ENCODE measurements at places on chromosomes 1 and 21.
A peak's percentile ranks its signal among the peaks of the same experiment; 100 is the strongest.

GRCh38 chr1:232911027-232911599 lies 39.3 kb upstream of the NTPCR start:
- no peak for DNase-seq

DNA sequence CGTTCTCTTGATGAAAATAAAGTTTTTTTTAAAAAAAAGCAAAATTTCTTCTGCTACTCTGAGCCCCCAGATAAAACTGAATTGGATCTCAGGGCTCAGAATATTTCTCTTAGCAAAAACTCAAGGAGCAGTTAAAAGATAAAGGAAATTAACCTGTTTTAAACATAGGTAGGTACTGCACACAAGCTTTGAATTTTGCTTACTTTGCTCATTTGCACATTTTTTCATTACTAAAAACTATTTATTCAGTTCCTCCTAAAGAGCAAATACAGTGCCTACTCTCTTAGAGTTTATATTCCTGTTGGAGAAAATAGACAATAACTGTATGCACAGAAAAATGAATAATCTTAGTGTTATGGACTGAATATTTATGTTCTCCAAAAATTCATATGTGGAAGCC lies 13.0 kb upstream of the TNFSF4 start:
- DNase-seq, result no peak

DNA sequence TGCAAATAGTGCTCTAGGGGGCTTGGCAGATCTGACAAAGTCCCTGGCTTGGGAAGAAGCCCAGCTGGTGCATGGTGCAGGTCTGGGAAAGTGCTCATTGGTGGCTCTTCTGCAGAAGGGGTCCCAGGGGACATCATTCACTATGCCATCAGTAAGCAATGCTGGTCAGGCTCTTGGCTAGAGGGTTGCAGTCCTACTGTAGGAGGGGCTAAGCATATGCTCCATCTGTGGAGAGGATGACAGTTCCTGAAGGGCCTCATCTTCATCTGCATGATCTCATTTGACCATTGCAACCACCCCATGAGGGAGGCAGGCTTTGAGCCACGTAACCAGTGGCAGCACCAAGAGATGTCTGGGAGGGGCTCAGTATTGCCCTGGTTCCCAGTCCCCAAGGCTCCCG lies 31.5 kb upstream of the VASH2 start:
- DNase-seq, result no peak

- no peak for DNase-seq
Observed at GRCh38 chr1:20575541-20576336, 13.2 kb upstream of the CDA start.

DNA sequence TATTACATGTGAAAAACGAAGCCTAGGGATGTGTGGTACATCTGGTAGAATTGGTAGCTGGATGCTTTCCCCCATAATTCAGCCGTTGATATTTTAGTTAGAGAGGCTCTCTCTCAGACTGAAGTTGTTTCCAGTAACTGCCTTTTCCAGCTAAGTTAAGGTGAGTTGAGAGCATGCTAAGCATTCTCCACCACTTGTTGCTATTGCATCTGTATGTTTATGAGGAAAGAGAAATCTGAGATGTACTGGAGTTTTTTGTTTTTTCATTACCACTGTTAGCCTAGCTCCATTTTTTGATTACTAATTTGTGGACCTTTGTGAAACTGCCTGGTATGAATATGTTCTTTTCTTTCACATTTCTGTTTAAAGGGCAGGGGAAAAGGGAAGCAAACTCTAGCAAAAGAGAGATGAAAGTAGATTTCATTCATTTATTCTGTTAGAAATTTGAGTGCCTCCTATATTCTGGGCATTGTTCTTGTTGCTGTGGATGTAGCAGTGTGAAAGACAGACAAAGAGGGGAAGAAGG lies 189.9 kb upstream of the CACYBP start:
- no peak for DNase-seq

GRCh38 chr1:28781305-28781704 lies 30.7 kb upstream of the OPRD1 start:
- DNase-seq, result no peak

- DNase-seq, result no peak
Observed at GRCh38 chr1:212669102-212669501, 30.5 kb downstream of the BATF3 start.

DNA sequence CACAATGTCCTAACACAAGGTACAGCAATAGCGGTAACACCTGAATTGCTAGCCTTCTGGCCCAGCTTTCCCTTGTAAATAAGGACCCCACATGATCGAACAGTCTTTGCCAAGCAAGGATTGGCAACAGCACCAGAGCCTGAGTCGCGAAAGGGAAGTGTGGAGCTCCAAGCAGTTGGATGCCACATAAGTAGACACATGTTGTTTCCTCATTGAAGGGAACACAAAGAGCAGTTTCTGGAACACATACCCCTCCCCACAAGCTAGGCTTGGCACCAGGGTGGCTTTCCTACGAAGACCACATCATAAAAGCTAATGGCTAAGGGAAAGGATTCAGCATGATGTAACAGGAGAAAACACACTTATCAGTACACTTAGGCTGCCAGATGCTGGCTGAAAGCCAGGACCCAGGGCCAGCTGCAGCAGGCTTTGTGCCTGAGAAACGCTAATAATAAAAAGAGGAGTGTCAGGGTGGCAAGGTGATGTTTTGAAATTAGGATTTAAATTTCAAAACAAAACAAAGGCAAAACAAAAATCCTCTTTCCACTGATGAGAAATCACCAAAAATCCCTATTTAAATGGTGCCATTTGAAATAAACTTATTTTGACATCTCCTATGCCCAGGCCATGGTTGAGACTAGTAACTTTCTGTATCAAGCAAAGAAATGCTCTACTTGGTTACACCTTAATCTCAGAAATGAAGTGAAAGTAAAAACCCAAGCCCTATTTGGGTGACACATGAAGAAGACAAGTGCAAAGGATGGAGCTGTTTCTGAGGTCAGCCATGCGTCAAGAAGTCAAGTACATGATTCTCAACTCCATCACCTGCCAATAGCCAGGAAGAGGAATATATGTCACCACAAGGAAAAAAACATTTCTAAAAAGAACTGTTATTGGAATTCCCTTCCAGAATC lies 11.9 kb upstream of the CPLANE2 start:
- no peak for DNase-seq

- DNase-seq, result no peak
Observed at GRCh38 chr1:22282364-22282995, 139.6 kb upstream of the WNT4 start.

- no peak for DNase-seq
Observed at GRCh38 chr1:194358208-194358581, 1171.8 kb upstream of the B3GALT2 start.

GRCh38 chr1:203662360-203662759 lies 35.7 kb downstream of the ATP2B4 start:
- no peak for DNase-seq

DNA sequence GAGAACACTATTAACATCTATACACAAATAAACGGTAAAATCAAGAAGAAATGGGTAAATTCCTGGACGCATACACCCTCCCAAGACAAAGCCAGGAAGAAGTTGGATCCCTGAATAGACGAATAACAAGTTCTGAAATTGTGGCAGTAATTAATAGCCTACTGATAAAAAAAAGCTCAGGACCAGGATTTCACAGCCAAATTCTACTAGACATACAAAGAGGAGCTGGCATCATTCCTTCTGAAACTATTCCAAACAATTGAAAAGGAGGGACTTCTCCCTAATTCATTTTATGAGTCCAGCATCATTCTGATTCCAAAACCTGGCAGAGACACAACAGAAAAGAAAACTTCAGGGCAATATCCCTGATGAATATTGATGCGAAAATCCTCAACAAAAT lies 70.7 kb upstream of the FMO3 start:
- DNase-seq, result no peak

- no peak for DNase-seq
Observed at GRCh38 chr1:154453161-154453560, 48.0 kb downstream of the IL6R start.

GRCh38 chr1:32240140-32240951 lies 6.7 kb upstream of the FAM167B start:
- DNase-seq, result peak; percentile 74

DNA sequence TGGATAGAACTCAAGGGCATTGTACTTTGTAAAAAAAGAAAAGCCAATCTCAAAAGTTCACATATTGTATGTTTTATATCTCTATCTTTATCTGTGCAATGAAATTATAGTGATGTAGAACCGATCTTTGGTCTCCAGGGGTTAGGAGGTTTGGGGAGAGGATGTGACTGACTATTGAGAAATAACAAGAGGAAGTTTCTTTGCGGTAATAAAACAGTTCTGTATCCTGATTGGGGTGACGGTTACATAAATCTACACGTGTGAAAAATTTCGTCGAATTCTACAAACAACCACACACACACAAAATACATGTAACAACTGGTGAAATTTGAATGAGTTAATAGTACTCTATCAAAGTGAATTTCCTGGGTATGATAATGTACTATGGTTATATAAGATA lies 10.6 kb upstream of the OR2T33 start:
- DNase-seq, result no peak

DNA sequence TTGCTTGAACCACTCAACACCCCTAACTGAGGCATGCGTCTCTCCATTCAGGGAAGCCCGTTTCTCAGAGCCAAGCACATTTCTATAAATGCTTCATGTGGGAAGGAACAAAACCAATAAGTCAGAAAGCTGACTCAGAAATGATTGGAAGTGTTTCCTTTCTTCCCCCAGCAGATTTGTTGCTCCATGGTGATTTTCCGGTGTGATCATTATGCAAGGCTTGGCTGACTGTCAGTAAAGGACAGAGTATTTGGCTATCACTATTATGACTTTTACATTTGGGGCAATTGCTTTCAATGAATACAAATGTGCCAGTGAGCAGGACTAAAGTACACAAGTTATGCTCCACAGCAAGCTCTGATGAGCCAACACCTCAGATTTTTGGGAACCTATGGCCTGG lies 53.3 kb upstream of the ZC3H11B start:
- DNase-seq, result no peak

DNA sequence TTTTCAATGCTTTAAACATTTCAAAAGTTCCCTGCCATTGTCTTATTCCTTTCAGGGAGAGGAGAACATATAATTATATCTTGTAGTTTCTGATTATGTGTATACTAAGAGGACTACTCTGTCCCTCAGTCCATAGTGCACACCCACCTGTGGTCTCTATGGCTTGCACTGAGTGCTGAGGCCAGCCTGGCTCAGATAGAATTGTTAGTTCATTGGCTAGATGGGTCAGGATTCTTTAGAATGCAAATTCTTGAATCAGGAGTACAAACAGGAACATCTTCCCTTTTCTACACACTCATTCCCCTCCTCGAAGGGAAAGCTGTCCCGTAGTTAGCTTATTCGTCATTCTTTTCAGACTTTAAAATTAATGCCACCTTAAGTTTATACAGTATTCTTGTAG lies 8.2 kb downstream of the BACH1 start:
- DNase-seq, result no peak

DNA sequence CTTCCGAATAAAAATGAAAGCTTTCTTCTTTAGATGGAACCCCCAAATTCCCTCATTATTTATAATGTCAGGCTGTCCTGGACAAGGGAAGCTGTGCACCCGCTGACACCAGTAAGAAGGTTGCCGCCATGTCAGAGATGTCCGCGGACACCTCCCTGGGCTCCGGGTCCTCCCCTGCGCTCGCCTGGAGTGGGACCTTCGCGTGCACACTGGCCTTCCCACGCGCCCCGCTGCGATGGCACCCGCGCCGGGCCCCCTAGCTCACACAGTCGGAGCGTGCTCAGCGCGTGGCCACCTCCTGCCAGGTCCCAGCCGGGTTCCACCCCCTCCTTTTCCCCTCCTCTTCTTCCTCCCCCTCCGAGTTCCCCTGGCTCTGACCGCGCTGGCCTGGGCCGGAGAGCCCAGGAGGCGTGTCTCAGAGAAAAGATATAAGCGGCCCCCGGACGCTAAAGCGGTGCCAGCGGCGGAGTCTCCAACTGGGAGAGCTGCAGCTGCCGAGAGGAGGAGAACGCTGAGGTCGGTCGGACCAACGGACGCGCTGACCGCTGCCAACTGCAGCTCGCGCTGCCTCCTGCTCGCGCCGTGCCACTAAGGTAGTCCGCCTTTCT lies at the start of gene G0S2:
TSS of gene G0S2 (plus strand) at position 456 of the 608 bp plus-strand sequence. CDS start 273 bp downstream, outside the sequence.
- no peak for DNase-seq

GRCh38 chr1:228860911-228861831 lies 125.9 kb downstream of the RHOU start:
- no peak for DNase-seq

GRCh38 chr1:245475961-245476516 lies 321.3 kb downstream of the KIF26B start:
- no peak for DNase-seq

GRCh38 chr1:230690101-230690500 lies 23.8 kb downstream of the AGT start:
- DNase-seq, result no peak

- DNase-seq, result no peak
Observed at GRCh38 chr1:150309758-150310508, 11.4 kb upstream of the PRPF3 start.

- DNase-seq, result no peak
Observed at GRCh38 chr1:114078116-114078515, 75.6 kb downstream of the SYT6 start.

DNA sequence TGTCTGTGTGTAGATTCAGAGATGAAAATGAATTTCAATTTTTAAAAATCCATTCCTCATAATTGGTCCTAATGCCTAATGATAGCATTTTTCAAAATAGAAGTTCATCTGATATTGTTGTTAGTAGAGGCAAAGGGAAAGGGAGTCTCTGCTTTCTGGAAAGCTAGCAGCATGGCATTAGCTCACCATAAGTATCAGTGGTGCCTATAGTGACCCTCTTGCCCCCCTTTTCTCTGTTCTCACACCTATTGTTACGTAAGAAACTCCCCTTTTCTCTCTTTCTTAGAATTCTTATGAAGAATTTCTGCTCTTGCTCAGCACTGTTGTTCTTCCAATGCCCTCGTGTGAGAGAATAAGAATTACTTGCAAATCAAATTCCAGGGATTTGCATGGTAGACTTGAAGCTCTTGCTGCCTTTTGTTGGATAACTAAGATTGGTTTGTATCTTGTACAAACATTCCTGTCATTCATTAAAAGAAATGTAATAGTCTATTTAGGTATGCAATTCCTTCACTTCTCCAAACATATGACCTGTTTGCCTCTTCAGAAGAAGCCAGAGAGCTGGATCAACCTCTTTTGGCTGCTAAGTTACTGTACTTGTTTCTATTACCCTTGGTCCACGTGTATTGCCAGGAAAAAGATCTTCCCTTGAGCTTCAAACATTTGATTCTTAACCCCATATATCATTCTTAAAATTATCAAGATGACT lies 69.2 kb upstream of the MAGI3 start:
- no peak for DNase-seq

GRCh38 chr1:16375521-16376340 lies 8.7 kb downstream of the SZRD1 start:
- no peak for DNase-seq

Data from immature natural killer cell (primary cell).